ENCODE measurements at places on chromosomes 5 and 9.

DNA sequence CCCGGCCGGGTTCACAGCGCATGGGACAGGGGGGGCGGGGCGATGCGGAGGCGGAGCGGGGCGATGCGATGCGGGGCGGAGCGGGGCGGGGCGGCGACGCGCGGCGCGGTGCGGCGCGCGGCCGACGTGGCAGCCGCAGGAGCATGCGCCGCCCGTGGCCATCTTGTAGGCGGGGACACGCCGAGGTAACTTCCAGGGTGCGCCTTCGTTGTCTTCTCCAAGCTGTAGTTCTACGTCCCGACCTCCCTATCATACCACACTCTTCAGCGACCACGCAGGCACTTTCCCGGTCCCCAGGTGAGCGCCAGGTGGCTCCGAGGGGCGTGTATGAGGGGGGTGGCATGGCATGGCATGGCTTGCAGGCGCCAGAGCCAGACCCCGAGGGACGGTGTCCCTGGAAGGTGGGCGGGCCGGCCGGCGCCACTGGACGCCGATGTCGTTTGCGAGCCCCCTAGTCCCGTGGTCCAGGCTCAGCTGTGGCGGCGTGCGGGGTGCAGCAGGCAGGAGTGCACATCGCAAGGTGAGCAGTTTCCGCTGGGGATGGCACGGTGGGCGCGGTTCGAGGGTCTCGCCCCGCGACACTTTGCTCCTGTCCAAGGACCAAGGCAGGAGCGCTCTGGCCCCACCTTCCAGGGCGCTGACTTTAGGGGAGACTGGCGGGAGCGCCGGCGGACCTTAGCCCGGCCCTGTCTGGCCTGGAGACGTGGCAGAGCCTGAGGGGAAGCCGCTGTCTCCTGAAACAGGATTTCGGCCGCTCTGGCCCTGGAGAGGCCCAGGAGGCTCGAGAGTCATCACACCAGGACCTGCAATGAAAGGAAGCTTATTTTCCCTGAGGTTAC lies at the start of gene PRRC1:
Gene PRRC1, plus strand, starts transcription at position 161 of the 839 bp plus-strand sequence. CDS start 5,840 bp downstream, outside the sequence.
- peak; percentile 93 for DNase-seq

DNA sequence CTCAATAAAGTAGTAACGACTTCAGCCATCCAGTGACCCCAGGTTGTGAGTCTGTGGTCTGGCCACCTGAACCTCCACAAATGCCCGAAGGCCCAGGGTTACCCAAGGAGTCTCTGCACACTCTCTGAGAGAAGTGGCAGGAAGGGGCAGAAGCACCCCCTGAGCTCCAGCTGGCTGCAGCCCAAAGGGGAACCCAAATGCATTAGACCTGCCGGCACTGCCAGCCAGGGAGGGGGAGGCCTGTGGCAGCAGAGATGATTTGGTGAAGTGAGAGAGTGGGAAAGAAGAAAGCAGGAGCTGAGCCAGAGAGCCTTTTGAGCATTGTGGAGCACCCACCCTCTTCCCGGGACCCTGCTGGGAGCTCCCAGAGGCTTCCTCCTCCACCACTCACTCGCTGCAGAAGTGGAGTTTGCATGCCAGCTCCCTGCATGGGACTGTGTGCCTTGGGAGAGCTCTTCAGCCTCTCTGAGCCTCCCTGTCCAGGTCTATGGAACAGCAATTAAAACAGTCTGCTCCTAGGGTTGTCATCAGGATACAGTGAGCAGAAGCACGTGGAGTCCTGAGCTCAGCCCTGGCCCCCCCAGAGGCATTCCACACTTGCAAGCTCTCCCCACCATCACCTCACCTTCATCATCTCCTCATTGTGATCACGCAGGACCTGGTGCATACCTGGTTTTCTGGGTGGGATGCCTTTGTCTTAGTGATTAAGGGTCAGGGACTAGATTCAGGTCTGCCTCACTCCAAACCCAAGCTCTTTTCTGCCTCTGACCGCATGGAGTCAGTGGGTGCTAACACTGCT lies 13.8 kb upstream of the ANGPTL2 start:
- no peak for DNase-seq

DNA sequence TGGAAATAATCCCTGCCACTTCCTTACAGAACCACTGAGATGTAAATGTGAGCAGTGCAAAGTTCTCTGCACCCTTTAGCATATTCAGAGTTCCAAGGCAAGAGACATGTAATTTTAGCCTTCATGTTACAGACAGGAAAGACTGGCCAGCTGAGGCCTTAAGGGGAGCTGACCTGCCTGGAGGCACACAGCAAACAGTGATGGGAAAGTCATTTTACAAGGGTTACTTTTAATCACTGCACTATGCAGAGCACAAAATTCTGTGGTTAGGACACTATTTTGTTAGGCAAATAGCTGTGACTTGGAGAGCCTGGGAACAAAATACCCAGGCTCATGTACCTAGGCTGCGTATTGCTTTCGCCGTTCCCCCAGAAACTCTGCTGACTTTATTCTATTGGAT lies 30.2 kb upstream of the TNIP1 start:
- DNase-seq = no peak

DNA sequence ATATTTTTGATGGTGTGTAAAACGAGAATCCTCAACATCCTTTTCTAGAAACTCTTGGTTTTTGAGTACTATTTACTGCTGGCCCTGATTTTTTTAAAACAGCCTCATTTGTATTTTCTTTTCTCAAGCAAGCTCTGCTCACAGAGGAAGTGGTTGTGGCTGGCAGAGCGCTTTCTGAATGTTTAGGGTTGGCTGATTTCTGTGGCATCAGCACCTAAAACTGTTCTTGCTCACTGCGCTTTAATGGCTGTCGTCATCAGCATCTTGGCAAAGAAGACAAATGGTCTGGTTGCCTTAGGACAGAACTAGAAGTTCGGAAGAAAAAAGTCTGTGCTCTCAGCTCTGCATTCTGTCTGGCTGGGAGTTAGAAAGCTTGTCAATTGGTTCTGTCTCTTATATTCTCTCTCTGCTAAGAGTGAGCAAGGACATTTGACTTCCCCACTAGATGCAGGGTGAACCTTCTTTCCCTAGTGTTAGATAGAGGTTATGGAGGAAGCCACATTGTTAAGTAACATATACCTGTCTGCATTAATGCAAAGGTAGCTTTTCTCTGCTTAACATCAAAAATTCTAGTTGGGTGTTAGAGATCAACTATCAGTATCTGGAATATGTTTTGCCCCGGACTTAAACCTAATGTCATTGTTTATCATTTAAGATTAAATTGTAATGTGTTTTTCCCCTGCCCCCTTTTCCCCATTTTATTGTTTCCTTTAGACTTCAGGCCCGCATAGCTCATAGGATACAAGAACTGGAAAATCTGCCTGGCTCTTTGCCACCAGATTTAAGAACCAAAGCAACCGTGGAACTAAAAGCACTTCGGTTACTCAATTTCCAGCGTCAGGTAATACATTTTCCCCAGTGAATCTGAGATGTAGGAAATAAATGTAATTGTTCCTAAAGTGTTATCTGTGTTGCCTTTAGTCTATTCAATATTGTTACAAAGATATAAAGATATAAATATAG lies 39.0 kb downstream of the SMARCA2 start:
- DNase-seq = peak; percentile 50

- DNase-seq = no peak
Observed at GRCh38 chr9:137220317-137221094, 1.5 kb downstream of the RNF208 start.

- DNase-seq = no peak
Observed at GRCh38 chr9:119986205-119986604, 593.8 kb downstream of the CDK5RAP2 start.

DNA sequence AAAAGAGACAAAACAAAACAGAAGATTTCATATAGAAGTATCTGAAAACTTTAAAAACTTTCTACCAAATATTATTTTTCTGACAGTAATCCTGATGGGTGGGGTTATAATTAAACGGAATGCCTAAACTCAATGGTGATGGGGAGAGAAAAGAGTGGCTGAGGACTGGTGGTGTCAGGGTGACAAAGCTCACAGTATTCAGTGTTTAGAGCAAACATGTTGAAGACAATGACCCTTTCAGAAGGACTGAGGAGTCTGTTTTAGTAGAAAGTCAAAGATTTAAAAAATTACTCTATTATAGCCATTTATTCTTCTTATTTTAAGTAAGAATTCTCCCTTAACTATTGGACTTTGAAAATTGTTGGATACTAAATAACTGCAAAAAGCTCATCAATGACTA lies 1144.0 kb downstream of the TAF11L14 start:
- DNase-seq = no peak

GRCh38 chr5:95712347-95712958 lies 18.7 kb upstream of the RHOBTB3 start:
- DNase-seq = peak; percentile 94

DNA sequence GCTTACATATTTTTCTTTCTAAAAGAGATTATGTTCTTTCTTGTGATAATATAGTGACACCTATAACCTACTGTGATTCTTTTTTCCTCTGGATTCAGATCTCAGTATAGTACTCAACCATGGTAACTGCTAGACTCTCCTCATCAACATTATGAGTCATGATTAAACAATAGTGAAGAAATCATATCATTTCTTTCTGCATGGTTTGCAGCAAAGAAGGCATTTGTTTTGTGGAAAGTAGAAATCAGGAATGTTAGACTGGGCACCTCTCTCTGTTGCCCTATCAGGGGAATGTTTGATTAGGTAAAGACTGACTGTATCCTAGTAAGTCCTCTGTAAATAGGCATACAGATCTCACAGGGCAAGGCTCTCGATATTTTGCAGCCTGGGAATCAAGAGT lies 25.6 kb upstream of the SMC2 start:
- no peak for DNase-seq

- peak; percentile 6 for DNase-seq
Observed at GRCh38 chr9:14515049-14515448, 178.2 kb downstream of the ZDHHC21 start.

DNA sequence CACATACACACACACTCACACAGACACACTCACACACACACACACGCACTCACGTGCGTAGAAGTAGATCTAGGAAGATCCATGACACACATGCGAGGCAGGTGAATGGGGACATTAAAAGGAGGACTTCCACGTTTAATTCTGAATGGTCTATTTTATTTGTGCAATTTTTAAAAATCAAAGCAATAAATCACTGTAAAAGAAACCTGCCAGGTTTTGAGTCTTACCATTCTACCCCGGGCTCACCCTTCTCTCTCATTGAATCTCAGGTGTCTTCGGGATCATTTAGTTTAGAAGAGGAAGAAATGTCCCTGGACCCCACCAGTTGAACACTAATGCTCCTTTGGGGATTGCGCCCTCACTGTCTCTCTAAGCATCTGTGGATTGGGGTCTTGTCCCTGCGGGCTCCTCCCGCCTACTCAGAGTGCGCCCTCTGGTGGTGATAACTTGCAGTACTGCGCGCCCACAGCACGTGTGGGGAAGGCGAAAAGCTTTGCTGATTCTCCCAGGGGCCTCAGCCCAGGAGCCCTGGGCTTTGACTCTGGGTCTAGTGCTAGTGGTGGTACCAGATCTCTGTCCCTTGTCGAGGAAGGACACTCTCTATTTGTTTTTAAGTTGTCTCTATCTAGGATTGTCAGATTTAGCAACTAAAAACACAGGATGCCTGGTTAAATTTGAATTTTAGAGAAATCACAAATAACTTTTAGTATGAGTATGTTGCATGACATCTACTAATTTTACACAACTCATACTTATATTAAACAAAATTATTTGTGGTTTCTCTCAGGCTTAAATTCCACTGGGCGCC lies 34.8 kb downstream of the BOD1 start:
- peak; percentile 70 for DNase-seq

DNA sequence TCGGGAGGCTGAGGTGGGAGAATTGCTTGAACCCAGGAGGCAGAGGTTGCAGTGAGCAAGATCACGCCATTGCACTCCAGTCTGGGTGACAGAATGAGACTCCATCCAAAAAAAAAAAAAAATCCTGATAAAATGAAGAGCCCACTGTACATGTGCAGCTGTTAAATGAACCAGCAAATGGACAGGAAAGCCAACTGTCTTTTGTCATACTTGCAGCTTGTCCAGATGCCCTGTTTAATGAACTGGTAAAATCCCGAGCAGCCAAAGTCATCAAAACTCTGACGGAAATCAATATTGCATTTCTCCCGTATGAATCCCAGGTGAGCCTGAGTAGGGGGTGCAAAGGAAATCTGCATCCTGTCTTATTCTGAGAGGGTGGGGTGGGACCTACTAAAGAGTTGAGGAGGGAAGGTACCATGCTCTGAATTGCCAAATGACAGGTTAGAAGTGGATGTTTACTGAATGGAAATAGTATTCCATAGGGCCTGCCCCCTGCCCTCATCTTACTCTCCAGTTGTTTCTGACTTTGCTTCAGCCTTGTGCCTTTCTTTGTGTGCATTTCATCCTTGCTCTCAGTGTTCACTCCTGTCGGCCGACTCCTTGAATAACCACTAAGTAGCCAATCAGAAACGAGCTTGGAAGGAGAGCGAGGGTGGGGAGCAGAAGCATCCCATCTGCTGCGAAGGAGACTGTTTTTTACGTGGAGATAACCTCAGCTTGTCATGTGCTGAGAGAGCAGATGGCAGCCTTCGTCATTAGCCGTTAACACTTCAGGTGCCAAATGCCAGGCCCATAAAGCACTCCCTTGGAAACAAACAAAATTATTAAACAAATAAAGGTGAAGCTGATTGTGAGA lies 45.7 kb upstream of the CFAP157 start:
- DNase-seq = no peak

GRCh38 chr9:131839281-131840084 lies 99.6 kb upstream of the RAPGEF1 start:
- DNase-seq = no peak

GRCh38 chr9:114889802-114890224 lies 40.6 kb downstream of the TNFSF8 start:
- DNase-seq = peak; percentile 65

DNA sequence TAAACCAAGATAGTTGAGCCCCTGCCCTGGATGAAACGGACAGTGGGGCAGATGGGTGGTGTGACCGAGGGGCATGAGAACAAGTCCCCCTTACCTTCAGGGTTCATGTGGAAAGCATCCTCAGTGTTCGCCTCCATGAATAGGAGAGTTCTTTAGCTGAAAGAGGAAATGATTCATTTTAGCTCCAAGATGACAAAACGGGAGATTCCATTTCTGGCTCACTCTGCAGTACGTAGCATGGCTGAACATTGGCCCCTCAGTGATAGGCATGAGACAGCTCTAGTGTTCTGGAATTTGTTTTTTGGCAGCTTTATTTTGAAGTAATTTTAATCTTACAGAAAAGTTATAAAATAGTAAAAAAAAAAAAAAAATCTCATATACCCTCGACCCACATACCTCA lies 70.2 kb upstream of the AGXT2 start:
- no peak for DNase-seq

DNA sequence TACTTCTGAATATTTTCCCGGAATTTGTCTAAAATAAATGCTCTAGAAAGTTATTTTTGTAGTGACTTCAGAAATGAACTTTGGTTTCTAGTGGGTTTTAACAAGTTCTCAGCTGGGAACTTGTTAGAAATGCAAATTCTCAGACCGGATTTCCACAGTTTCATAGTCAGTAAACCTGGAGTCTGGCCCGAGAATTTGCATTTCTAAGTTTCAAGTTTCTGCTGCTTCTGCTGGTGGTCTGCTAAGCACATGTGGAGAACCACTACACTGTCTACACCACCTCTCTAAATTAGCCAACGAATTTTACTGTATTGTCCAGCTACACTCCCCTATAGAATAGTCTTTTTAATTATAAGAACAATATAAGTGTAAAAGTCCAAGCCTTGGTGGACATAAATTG lies 208.0 kb downstream of the CHSY3 start:
- no peak for DNase-seq

GRCh38 chr5:35377653-35378052 lies 147.4 kb upstream of the PRLR start:
- no peak for DNase-seq
